ENCODE measurements at places on chromosomes 3 and 15. TPM values are rescaled to one million over a fixed set of nuclear protein-coding genes. Genes with fewer than 3 reads are reported as not detected.

DNA sequence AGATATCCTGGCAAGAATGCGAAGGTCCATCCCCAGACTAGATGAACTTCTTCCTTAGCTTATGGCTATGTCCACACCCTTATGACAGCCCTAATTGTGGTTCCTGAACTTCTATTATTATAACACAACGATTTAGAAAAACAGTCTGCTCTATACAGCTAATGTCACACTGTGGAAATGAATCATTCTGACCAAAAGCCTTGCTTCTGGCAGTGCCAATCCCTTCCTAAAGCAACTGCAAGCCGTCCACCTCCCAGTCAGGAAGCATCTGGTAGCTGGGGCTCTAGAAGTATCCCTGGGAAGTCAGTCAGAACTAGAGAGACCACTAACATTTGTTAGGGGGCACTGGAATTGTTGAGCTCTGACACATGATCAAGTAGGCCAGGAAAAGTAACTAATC lies 45.0 kb downstream of the MYO5A start:
- DNase-seq, result no peak

DNA sequence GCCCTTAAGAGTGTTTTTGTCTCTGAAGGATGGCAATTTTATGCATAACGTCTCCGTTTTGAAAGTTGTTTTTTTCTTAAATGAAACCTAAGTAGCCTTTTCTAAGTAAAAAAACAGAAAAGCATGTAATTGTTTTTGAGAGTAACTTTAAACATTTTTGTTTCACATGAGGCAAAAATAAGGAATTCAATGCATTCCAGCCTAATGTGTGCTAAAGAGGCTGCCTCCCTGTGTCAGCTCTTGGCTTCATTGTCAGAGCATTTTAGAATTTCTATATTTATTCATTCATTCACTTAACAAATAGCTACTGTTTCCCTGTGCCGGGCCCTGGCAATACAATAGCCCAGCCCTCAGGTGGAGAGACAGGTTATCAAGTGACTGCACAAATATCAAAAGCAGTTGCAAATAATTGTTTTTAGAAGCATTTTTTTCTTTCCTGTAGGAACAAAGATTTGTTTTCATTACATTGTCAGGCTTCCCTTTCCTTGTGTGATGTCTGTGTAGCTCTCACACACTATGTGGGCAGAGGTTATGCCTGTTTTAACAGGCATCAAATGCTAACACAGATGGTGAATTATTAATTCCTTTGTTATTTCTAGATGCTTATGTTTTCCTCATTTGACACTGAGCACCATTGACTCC lies 81.9 kb downstream of the CCK start:
- DNase-seq, result no peak

- no peak for DNase-seq
Measured at GRCh38 chr3:14397531-14397930, 4.9 kb upstream of the SLC6A6 start.

DNA sequence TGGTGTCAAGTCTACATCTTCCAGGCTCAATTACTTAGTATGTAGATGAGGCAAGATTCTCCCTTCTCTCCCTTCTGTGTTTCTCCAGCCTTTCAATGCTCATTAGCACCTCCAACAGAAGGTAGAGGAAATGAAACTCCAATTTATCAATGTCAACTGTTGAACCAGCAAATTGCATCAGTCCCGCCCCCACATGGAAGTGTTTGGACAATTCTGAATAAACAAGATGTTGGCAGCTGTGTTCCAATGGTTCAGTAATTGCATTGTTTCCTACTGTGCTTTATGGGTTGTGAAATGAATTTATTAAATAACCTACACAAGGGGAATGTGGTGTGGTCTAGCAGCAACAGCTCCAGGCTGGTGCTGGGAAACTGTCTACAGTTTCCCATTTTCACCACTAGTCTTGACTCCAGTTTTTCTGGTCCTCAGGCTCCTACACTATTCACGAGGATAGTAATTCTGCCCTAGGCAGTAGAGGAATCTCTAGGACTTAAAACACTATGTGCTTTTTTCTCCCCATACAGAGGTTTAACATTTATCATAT lies 91.9 kb downstream of the MB21D2 start:
- no peak for DNase-seq

- peak; percentile 26 for DNase-seq
Measured at GRCh38 chr3:170470063-170471016, 51.7 kb downstream of the CLDN11 start.

GRCh38 chr3:191509078-191509477 lies 48.1 kb downstream of the PYDC2 start:
- DNase-seq, result no peak

GRCh38 chr3:33636125-33636850 lies 81.8 kb downstream of the CLASP2 start:
- no peak for DNase-seq

- DNase-seq, result no peak
Measured at GRCh38 chr15:38535491-38536200, 29.0 kb downstream of the RASGRP1 start.

- DNase-seq, result no peak
Measured at GRCh38 chr15:93144463-93145236, 55.6 kb upstream of the RGMA start.

GRCh38 chr3:184636741-184637316 lies 75.0 kb downstream of the MAGEF1 start:
- no peak for DNase-seq

DNA sequence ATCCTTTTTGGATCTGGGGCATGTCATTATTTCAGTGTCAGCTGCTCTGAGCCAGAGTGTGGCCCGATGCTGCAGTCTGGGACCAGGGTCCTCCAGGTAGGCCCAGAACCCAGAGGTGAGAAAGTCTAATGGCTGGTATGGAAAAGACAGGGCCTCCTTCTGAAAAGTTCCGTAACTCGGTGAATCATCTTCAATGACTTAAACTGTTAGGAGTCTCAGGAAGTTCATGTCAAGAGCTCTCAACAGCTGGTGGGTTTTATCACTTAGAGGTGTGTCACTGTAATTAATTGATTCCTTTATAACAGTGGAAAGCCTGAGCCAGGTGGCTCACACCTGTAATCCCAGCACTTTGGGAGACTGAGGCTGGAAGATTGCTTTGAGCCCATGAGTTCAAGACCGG lies 28.5 kb upstream of the PDE8A start:
- no peak for DNase-seq

The HDAC11 gene
- 7.4 TPM for total RNA-seq

The TP63 gene
- not detected for total RNA-seq

The SLC49A4 gene
- 10.5 TPM for total RNA-seq

The TBCCD1 gene
- 13.4 TPM for total RNA-seq
